ENCODE measurements at places on chromosomes 6 and 20.

GRCh38 chr6:11865680-11866300, 87.2 kb upstream of the ADTRP start:
- DNase-seq: no peak

DNA sequence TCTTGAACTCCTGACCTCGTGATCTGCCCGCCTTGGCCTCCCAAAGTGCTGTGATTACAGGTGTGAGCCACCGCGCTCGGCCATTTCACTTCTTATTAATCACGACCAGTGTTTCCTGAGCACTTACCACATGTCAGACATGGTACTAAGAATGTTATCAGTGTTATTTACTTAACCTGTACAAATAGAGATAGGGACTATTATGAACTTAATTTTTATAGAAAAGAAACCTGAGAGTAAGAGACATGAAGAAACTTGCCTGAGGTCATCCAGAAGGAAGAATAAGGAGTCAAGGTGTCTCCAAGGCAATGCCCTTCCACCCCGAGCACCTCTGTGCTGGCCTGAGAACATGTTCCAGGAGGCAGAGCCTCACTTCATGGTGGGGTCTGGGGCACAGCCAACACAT, 29.3 kb upstream of the EZR start:
- no peak for DNase-seq

DNA sequence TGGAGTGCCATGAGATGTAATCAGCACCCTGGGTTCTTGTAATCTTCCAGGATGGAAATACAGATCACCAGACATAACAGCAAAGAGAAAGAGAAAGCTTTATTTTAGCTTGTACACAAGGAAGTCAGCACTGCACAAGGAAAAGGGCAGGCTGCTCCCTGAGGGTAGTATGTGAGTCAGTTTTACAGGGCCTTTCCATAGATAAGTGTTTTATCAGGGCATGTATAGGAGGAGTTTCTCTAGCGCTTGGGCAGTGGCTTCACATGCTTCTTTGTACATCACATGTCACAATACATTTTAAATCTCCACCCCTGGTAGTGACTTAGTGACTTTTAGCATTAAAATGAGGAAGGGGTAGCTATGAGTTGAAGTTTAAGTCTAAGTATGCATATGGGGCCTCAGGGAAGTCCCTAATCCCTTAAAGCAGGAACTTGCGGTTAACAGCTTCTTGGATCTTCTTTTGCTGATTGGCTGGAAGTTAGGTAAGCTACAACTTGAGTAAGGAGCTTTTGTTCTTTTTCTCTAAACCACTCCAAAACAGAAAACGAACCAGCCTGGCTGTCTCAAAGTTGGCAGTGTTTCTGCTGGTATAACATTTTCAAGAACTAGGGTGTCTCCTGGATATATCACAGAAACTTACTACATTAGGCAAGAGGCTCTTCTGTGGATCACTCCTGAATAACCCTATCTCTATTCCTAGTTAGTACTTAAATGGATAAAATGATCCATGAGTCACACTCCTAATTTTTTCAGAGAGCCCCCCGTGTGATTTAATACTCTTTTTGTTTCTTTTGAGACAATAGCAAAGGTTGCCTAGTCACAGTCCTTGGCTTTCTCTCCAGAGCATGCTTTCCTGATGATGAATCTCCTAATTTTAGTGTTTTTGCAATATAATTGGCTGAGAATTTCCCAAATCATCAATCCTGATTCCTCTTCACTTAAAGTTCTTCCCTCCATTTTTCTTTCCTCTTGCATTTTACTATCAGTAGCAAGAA, 60.2 kb downstream of the MRAP2 start:
- DNase-seq: no peak

DNA sequence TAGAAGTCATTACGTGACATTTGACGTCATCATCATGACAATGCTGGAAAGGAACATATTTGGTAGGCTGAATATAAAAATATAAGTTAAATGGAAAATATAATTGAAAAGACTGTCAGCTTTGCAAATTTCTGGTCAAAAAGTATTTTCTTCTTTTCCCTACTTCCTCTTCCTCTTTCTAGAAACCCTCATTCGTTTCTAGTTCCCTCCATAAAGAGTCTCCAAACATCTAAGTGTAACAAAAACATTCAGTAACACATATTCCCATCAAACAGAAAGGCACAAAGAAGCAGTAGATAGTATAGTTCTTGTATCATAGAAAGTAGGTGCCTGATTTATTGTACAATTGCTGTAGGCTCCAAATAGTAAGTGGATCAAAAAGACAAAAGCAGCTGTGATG, 150.8 kb upstream of the FAM83B start:
- no peak for DNase-seq

- no peak for DNase-seq
These were observed 16.5 kb downstream of the MTHFD1L start for GRCh38 chr6:150881911-150882481.

DNA sequence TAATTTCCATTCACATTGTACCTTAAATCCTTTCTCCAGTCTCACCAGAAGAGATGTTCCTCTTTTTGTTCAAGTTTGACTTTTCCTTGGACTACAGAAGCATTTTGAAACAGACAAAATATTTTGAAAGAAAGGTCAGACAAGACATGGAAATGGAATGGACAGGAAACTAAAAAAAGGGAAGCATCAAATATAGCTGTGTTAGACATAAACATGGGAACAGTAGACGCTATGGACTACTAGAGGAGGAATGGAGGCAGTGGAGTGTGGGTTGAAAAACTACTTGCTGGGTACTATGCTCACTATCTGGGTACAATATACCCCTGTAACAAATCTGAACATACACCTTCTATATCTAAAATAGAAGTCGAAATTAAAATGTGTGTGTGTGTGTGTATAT, 4.1 kb upstream of the FAM135A start:
- no peak for DNase-seq

DNA sequence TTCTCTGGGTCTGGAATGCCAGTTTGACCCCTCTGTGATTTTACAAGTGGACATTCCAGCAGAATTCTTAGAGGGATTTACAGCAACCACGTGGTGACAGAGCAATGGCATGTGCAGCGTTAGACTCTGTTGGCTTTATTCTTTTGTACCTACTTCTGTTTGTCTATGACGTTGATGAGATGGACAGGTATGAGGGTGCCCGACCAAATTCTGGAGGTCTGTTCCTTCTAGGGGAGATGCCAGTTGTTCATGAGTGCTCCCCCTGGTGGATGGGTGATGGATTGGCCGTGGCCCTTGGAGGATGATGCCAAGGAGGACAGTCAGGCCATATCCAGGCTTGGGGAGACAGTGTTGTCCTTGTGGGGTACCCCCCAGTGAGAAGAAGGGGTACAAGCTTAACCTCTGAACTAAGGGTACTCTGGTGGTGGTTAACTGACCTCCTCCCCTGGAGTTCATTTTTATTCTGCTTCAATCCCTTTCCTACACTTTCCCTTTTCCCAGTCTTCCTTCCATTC, 198.6 kb downstream of the DTNBP1 start:
- no peak for DNase-seq

DNA sequence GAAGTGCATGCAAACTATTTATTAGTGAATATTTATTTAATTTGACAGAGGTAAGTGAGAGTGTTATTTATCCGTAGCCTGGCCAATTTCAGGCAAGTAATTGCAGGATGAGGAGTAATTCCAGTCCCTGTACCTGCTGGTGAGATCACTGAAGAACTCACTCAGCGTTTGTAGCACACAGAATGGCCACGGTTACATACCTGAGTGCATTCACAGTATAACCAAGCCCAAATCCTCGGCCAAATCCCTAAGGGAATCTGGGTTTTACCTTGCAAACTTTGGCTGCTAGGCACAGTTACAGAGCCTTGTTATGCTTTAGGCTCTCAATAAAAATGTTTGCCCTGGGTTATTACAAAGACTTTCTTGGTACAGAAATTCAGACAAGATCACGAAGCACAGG, 93.3 kb downstream of the KCNQ5 start:
- no peak for DNase-seq

- DNase-seq: no peak
These were observed 306.9 kb downstream of the DHX35 start for GRCh38 chr20:39268981-39269461.

- no peak for DNase-seq
These were observed 65.9 kb downstream of the PHF20 start for GRCh38 chr20:35837577-35838195.

GRCh38 chr20:15882553-15882952, 690.7 kb downstream of the KIF16B start:
- DNase-seq: no peak

DNA sequence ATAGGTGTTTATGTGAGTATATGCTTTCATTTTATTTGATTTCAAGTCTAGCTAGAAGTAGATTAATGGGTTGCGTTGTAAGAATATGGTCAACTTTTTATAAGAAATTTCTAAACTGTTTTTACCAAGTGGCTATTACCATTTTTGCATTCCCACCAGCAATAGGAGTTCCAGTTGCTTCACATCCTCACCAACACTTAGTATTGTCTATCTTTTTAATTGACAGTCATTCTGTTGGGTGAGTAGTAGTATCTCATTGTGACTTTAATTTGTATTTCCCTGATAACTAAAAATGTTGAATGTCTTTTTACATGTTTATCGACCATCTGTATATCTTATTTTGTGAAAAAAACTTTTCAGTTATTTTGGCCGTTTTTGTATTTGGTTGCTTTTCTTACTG, 135.3 kb downstream of the AKAP7 start:
- DNase-seq: no peak

- no peak for DNase-seq
These were observed 27.1 kb downstream of the CDS2 start for GRCh38 chr20:5153612-5154542.

- no peak for DNase-seq
These were observed 46.2 kb downstream of the LRRN4 start for GRCh38 chr20:6007529-6008103.

DNA sequence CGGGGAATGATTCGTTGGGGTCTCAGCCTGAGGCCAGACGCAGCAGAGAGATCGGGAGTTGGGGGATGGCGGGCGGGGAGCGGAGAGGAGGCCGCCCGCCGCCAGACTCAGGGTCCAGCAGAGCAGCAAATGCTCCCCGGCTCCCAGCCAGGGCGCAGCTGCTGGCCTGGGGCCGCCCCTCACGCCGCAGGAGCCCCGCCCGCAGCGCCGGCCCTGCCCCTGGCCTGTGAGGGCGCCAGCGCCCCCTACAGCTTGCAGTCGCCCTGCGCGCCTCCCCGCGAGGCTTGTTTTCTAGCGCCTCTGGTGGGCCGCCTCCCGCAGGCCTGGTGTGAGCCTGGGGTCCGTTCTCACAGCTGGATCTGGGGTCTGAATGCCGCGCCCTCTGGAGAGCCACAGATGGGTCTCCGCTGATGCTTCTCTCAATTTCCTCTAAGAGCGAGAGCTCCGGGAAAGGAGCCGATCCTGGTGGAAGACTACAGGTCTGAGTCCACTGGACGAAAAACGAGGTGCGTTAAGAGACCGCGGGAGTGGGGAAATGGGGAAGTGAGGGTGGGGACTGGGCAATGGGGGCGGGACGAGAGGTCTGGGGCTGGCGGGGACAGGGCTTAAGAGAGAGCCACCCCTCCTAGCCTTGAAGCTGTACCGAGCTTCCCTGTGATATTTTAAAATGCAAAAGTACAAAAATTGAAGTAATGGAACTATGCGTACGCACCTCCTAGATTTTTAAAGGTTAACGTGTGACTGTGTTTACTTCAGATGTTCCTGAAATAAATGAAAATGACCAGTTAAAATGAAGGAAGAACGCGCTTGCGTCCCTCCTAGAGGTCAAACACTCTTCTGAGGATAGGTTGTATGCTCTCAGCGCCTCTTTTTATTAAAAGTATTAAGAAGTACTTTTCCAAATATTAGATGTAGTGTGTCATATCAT, 30.1 kb downstream of the TRIM38 start:
- no peak for DNase-seq

DNA sequence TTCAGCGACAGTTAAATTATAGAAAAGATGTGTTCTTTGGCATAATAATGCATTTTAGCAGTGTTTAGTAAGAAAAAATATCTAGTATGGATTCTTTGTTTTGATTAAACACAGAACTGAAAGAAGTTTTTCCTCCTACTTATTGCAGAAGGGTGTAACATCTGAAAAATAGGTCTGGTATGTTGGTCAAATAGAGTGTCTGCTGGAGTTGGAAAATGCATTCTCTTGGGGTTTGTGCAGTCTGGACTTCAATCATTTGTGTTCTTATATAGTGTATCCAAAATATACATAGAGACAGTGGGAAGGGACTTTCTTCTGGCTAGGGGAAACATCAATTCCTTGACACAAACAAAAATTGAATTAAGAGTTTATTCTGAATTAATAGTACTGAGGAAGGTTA, 132.4 kb upstream of the MAN1A1 start:
- DNase-seq: no peak

GRCh38 chr6:33298773-33299236, at the start of gene RGL2:
TSS of gene RGL2 (minus strand) at chr6:33298942. CDS start at chr6:33298610, 332 bp downstream.
- DNase-seq: no peak

GRCh38 chr20:37392441-37393195, 46.7 kb downstream of the SRC start:
- no peak for DNase-seq

DNA sequence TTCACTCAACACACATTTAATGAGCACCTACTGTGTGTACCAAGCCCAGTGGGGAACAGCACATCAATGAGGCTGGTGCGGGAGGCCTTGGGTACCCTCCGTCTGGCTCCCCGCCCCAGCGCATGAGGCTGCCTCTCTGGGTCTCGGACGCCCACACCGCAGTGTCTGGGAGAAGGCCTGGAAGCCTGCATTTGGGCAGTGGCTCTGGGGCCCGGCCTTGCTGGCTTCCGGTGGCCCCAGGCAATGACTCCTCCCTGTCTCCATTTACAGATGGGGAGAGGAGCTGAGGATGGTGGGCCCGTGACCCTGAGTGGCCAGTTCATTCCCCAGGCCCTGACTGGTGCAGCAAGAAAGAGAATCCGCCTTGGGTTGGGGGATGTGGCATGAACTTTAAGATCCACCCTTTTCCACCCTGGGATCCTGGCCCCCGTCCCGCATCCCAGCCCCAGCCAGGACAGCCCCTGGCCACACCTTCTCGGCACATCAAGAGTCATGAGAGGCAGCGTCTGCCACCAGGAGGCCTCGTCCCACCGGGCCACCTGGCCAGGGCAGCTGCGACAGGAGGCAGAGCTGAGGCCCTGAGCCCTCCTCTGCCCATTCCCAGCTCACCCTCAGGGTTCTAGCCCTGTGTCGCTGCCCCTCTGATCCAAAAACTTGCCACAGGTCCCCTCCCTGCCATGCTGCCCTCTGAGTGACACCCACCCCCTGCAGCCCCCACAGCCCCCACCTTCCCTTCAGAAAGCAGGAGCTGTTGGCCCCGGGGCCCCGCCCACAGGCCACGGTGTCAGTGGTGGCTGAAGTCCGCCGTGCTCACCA, 17.5 kb upstream of the MRGBP start:
- no peak for DNase-seq

- DNase-seq: no peak
These were observed 67.7 kb downstream of the AKAP12 start for GRCh38 chr6:151307501-151307900.
